ENCODE measurements at places on chromosomes 16 and 17. TPM values are rescaled to one million over a fixed set of nuclear protein-coding genes. Genes with fewer than 3 reads are reported as not detected.

- DNase-seq = no peak
These were observed 5.0 kb downstream of the RPL3L start for GRCh38 chr16:1949507-1949906.

GRCh38 chr17:42980274-42980765 is at the start of gene RUNDC1:
TSS of gene RUNDC1 (plus strand) at chr17:42980565. CDS start at chr17:42980577, 12 bp downstream.
- peak; percentile 88 for DNase-seq

GRCh38 chr17:27318633-27319032 is 24.7 kb downstream of the WSB1 start:
- no peak for DNase-seq

GRCh38 chr16:79540825-79541595 is 59.5 kb downstream of the MAF start:
- DNase-seq = no peak

C17orf113 gene
- 0.05 TPM for total RNA-seq

- no peak for DNase-seq
These were observed 24.2 kb downstream of the KATNB1 start for GRCh38 chr16:57759541-57760356.

ADAP2 gene
- not detected for total RNA-seq

DNA sequence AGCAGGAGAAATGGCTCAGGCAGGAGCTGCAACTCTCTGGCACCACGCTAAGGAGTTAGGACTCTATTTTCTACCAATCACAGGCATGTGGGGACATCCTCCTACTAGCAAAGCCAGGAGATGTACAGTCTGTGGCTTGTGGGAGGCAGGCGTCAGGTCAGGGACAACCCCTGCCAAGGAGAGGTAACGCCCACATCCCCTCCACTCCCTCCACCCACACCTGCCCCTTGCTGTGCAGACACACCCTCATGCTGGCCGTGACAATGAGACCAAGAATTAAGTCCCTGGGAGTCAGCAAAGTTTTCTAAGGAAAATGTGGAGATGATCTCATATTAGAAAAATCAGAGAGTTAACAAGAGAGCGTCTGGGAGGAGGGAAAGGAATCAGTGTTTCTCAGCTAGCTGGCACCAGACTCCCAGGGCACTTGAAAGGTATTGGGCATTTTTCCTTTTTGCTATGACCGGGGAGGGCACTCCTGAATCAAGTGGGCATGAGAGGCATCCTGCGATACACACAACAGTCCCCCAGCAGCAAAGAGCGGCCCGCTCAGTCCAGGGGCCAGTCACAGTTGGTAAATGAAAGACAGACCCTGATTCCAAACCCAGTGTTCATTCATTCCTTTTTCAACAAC is 87.3 kb upstream of the RPL38 start:
- DNase-seq = peak; percentile 78

SMTNL2 gene
- not detected for total RNA-seq

DNA sequence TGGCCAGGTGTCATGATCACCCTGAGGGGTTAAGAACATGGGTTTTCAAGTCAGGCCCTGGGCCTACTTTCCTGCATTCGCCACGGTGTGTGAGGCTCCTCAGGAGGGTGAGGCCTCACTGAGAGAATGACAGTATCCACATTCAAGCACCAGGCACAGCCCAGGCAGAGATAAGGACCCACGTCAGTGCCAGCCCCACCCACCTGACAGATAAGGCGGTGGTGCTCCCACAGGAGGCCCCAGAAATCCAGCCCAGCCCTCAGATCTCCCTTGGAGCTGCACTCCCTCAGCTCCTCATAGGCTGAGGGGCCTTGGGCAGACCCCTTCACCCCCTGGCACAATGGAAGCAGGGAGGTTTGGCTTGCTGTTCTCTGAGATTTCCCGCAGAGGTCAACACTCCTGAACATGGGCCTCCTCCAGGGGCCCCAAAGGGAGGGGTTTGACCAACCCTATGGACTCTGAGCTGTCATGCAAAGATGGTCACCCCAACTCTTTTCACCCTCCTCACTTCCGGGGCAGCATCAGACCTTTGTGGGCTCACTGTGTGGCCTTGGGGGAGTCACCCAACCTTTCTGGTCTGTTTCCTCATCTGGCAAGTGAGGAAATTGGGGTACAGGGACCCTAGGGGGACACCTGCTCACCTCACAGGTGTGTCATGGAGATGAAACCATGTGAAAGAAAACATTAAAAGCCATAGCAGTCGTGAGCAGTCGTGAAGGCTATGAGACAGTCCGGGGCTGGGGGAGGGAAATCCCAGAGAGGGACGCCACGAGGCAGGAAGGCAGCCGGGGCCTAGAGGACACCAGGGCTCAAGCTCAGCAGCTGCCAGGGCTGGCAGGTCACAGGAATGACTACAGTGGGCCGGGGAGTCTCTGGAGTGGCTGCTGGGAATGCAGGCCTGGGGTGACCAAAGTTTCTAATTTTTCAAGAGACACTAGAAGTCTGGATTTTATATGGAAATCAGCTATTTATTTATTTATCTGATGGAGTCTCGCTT is 15.4 kb downstream of the PLLP start:
- no peak for DNase-seq

C16orf92 gene
- not detected for total RNA-seq

DNA sequence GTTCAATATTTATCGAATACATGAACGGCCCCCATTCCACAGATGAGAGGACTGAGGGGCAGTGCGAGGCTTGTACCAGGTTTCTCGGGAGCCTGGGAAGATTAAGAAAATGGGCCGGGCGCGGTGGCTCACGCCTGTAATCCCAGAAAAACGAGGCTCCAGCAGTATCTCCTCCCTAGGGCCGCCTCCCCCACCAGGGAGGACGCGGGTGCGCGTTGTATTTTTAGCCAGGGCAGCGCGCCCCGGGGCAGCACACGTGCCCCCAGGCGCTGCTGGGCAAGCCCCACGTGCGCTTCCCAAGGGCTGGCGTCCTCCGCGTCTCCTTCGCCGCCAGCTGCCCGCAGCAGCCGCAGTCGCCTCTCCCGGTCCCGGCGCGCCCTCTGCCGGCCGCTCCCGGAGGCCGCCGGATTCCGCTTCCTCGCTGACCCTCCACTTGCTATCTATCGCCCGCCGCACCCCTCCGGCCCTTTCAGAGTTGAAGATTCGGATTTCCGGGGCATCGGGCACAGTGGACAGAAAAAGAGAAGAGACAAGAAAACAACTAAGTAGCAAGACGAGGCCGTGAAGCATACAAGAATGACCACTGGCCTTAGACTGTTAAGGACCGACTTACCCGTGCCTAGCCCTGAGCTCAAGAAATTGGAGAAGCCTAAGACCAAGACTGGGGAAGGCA is 1.9 kb upstream of the YBX2 start:
- DNase-seq = peak; percentile 78

DNA sequence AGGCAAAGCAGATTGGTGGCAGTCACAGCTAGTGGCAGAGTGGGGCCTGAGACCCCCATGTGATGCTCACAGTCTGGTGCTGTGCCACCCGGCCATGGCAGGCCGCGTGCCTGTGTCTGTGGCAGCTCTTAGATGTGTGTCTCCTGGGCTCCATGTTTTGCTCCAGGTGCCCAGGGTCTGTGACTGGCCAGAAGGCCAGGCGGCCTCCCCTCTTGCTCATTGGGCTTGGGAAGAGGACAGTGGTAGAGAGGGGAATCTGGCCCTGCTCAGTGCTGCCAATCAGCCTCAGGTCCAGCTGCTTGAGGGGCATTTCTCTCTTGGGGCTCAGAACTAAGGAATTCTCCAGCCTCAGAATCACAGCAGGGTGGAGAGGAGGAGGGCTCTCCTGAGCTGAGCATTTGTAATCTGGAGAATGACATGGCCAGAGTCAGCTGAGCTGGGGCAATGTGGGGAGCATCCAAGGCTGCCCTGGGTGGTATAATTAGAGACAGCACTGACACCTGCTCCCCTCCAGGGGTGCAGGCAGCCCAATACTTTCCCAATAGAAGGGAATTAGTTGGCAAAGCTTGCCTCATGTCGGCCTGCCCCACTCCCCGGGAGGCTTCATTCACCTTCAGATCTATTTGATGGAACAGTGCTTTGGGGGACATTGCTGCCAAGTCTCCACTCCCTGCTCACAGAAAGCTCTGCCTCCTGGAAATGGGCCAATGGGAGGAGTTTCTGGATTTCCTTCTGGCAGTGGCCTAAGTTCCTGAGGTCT is 2.7 kb upstream of the LASP1NB start:
- peak; percentile 71 for DNase-seq

PMFBP1 gene
- total RNA-seq = not detected

DNA sequence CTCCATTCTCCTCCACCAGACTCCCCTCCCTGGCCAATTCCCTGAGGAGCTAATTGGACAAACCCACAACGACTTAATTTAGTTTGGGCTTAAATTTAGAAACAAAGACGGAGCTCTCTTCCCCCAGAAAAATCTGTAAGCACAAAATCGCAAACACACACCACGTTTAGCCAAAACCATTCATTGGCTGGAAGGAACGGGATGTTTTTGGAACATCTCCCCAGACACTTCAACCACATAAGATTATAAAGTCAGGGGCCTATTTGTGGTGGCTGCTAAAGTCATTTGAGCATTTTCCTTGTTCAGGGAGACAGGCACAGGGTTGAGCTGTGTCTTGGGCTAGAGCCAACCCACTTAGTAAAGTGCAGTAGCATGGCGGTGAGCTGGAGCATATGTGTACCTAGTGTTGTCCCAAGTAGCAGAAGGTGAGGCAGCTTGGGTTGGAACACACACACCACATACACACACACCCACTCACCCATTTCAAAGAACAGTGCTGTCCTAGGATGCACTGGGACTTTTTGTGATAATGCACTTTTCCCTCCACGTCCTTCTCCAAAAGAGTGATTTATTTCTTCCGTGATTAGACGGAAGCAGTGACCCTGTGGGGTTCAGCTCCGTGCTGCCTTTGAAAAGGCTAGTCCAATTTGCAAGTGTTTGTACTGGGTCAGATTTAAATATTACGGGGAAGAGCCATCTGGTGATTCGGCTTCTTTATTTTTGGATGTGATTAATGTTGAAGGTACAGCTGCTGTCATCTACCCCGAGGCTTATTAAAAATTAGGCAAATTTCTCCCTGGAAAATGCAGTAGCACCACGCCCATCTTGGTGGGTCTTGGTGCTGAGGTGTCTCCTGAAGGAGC is 32.2 kb downstream of the ELAC2 start:
- no peak for DNase-seq

DNA sequence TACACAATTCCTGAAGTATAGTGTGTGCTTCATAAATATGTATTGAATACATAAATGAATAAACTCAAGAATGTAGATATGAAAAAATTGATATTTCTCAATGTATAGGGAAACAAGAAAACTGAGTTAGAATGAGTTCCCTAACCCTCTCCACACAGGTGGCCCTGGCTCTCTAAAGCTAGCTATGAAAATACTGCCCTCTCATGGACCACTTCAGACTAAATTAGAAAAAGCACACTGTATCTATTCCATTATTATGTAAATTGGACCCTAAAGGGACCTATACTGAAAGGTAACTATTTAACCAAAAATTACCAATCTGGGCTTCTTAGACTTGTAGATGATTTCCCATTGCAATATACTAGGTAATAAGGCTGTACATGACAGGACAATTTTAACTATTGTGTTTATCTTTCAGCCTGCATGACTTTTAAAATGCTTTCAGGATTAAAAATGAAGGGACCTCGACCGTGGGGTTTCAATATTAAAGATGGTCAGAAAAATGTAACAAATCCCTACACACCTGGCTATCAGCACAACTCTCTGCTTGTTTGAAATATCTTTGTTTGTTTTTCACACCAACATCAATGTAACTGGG is 672.5 kb upstream of the KIF2B start:
- DNase-seq = no peak

TEN1 gene
- 23.9 TPM for total RNA-seq

GRCh38 chr16:55622930-55623561 is 32.7 kb upstream of the SLC6A2 start:
- DNase-seq = peak; percentile 31

DNA sequence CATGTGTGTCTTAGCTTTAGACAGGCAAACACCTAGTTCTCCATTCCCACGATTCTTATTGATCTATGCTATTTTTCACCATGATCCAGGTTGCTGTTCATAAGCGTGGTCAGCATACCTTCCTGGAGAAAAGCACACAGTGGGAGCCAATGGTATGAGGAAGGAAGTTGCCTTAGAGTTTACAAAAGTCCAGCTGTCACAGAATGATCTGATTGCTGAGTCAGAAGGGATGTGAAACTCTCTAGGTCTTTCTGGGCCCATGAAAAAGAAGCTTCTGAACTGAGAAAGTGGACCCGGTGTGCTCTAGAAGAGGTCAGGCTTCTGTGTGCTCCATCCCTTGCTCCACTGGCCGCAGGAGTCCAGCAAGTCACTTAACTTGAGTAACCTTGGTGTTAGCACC is 71.0 kb upstream of the CCL1 start:
- DNase-seq = no peak

GRCh38 chr16:28592511-28592910 is 4.3 kb downstream of the SULT1A2 start:
- DNase-seq = no peak

DNA sequence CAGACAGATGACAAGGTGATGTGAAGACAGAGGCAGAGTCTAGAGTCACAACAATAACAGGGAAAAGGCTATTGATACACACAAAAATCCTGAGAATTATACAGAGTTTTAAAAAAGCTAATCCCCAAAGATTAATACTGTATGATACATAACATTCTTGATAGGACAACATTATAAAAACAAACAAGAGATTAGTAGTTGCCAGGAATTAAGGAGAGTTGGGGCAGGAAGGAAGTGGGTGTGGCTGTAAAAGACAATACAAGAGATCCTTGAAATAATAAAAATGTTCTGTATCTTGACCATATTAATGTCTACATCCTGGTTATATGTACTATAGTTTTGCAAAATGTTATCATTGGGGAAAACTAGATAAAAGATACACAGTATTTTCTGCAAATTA is 309.5 kb upstream of the PMFBP1 start:
- DNase-seq = no peak

DNA sequence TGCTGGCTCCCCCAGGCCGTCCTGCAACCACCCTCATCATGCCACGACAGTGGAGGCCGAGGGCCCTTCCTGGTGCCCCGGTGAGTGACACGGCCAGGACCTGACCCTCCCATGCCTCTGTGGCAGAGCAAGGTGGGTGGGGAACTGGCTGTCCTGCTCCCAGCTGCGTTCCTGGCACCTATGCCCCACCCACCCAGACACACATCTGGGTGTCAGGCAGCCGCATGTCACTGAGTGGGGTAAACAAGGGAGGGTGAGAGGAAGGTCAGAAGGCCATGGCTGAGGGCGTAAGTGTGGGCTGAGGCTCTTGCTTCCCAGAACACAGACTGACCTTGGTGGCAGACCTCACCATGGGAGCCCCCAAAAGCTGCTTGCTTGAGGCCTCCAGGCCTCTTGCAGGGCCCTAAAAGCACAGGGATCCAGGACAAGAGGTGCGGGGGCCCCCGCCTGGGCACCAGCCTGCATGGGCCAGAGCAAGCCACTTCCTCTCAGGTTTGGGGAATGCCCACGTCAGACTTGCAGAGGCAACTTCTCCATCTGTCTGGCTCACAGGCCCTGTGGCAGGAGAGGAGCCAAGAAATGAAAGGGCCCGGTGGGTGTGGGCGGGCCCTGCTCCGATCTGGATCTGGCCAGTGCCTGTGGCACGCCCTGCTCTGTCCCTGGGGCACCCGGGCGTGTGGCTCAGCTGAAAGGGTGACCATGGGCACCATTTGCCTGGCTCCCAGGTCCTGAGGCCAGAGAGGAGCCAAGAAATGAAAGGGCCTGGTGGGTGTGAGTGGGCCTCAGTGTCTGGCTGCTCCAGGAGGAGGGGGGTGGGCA is 3.9 kb upstream of the CCDC57 start:
- peak; percentile 99 for DNase-seq

All from MG63 (cell line).